ENCODE measurements at places on chromosomes 12 and 14. TPM values are rescaled to one million over a fixed set of nuclear protein-coding genes. Genes with fewer than 3 reads are reported as not detected.

SAMD15 gene
- total RNA-seq: 0.41 TPM

DNA sequence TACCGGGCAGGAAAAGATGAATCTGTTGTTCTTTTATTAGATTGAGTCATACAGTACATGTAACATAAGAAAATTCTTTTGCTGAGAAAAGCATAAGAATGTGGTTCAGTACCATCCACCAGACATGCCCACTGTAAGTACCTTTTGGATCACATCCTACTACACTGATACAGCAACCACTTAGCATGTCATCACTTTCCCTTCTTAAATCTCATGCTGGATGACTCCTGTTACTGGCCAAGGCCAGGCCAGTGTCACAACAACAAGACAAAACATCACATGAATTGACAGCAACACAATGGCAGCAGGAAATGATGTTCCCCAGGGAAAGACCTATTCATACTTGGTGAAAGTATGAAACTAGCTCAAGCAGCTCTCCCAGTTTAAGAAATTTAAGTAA is 46.4 kb downstream of the STXBP6 start:
- DNase-seq: no peak
- no peaks in the 10 kb centered on the region for H3K27me3 ChIP-seq
- no peak overlapping the region for H3K4me3 ChIP-seq

- no peak for DNase-seq
- H3K27ac ChIP-seq: no peak overlapping the region
- peaks cover 3% of the 10 kb centered on the region for H3K4me1 ChIP-seq
- no peaks in the 10 kb centered on the region for H3K27me3 ChIP-seq
- no peak overlapping the region for H3K4me3 ChIP-seq
These were observed 243.6 kb downstream of the KIF21A start for GRCh38 chr12:39199351-39199750.

CLEC4C gene
- total RNA-seq: not detected

RNASE12 gene
- total RNA-seq: not detected

SERPINA9 gene
- total RNA-seq: not detected

GRCh38 chr12:118044075-118044474 is 16.9 kb downstream of the WSB2 start:
- no peaks in the 10 kb centered on the region for H3K36me3 ChIP-seq
- H3K4me1 ChIP-seq: no peaks in the 10 kb centered on the region
- no peak for DNase-seq
- no peaks in the 10 kb centered on the region for H3K27me3 ChIP-seq

HOXC12 gene
- not detected for total RNA-seq

- H3K27ac ChIP-seq: no peak overlapping the region
- H3K36me3 ChIP-seq: no peaks in the 10 kb centered on the region
- H3K4me3 ChIP-seq: no peak overlapping the region
- H3K4me1 ChIP-seq: no peaks in the 10 kb centered on the region
- DNase-seq: no peak
These were observed 91.4 kb downstream of the VRK1 start for GRCh38 chr14:96888593-96888992.

ERH gene
- total RNA-seq: 48.3 TPM

- no peaks in the 10 kb centered on the region for H3K27me3 ChIP-seq
- H3K4me3 ChIP-seq: no peak overlapping the region
- H3K36me3 ChIP-seq: no peaks in the 10 kb centered on the region
- no peak overlapping the region for H3K27ac ChIP-seq
- peaks cover 11% of the 10 kb centered on the region for H3K4me1 ChIP-seq
- DNase-seq: no peak
These were observed 57.0 kb upstream of the FOXN3 start for GRCh38 chr14:89473989-89474388.

DNA sequence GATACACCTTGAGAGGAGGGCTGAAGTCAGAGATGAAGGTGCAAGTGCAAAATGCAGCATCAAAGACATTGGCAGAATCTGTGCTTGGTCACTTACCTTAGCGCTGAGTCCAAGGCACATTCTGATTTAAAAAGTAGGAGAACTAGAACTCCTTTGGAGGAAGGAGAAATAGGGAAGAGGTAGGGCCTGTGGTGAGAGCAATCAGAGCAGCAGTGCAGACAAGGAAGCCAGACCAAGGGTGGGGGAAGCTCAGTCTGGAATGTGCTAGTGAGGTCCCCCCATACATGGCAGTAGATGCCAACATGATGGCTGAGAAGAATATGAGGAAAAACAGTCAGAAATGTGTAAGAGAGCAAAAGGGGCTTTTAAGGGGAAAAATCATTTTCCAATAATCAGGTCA is 206.5 kb downstream of the SSPN start:
- H3K36me3 ChIP-seq: no peaks in the 10 kb centered on the region
- no peak overlapping the region for H3K27ac ChIP-seq
- no peaks in the 10 kb centered on the region for H3K4me1 ChIP-seq
- no peak for DNase-seq

DNA sequence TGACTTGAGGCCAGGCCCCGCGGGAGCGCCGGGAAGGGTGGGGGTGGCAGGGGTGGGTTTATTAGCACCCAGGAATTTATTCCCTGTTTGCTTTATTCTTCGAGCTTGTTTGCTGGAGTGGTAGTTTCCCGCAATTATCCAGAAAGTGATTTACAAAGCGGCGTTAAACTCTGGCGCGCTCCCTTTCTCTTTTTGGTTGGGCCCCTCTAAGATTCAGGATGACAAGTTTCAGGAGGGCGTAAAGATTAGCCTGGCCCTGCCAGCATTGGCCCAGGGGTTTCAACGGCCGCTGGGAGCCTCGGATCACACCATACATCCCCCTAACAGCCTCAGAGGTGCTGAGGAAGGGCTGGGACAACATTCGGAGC is 444 bp upstream of the NKX2-8 start:
- DNase-seq: no peak
- peaks cover 23% of the 10 kb centered on the region for H3K4me1 ChIP-seq
- H3K27me3 ChIP-seq: peaks cover 100% of the 10 kb centered on the region
- H3K36me3 ChIP-seq: no peaks in the 10 kb centered on the region
- no peak overlapping the region for H3K27ac ChIP-seq

DNA sequence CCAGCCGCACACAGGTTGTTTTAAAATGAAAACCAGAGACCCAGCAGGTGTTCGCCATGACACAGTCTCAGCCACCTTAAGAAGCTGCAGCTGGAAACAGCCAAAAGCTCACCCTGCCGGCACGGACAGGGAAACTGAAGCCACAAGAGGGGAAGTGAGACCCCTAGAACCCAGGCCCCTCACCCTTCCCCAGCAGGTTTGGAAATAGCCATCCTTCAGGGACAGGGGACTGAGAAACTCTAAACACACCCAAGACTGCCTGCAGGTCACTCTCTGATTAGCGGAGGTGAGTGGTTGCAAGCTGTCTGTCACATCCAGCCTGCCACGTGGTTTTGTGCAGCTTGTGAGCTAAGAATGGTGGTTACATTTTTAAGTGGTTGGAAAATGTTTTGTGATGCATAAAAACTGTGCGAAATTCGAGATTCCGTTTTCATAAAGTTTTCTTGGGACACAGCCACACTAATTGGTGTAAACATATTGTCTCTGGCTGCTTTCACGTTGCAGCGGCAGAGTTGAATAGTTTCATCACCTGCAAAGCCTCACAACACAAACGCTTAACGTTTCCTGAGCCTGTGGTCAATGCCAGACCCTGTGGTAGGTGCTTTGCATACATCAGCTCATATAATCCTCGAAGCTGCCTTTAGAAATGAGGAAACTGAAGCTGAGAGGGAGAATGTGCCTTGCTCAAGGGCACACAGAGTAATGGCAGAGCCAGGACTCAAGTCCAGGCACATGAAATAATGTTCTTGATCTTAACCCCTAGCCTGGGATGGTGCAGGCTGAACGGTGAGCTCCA is 1.7 kb upstream of the SELPLG start:
- no peaks in the 10 kb centered on the region for H3K36me3 ChIP-seq
- DNase-seq: peak; percentile 71
- H3K4me3 ChIP-seq: no peak overlapping the region
- H3K27me3 ChIP-seq: no peaks in the 10 kb centered on the region

DNA sequence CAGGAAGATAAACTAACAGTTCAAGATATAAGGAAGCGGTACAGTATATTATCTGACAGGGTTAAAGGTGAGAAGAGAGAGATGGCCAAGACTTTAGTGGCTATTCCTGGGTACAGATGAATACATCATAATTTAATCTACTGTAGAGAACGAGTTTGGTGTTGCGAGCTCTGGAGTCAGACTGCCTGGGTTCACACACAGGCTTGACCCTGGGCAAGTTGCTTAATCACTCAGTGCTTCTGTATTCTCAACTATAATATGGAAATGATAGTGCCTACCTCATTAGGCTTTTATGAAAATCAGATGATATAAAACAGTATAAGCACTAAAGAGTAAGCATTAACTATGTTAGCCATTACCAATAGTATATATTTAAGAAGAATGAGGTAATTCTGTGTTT is 3.5 kb downstream of the PPM1H start:
- H3K4me1 ChIP-seq: peaks cover 8% of the 10 kb centered on the region
- no peak overlapping the region for H3K4me3 ChIP-seq
- DNase-seq: no peak

SLC8B1 gene
- 256 TPM for total RNA-seq

GRCh38 chr12:78732481-78732880 is 132.1 kb upstream of the SYT1 start:
- H3K27ac ChIP-seq: no peak overlapping the region
- no peak for DNase-seq
- H3K4me1 ChIP-seq: no peaks in the 10 kb centered on the region

DNA sequence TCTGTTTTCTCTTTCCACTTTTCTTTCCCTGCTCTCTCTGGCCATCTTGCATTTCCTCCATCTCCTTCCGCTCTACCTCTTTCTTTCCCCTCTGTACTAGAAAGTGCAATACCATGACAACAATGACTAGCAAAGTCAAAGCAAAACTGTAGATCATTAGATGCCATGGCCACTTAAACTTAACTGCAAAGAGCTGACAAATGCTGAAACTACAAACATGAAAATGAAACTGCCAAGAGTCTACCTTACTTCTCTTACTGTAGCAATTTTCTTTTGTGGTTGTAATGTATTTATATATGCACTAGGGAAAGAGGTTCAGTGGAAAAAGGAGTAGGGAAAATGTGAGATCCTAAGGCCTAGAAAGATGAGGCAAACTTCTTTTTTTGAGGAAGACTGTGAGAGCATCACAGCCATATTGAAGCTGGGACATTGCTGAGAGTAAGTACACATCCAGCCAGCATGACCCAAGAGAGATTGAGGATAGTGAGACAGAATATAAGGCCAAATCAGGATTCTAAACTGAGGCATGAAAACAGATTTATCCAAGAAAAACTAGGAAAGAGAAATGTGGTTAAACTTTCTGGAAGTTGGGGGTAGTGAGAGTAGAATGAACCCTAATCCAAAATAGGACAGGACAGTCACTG is 276.6 kb upstream of the NAV3 start:
- H3K4me1 ChIP-seq: no peaks in the 10 kb centered on the region
- DNase-seq: no peak
- H3K27me3 ChIP-seq: no peaks in the 10 kb centered on the region
- no peak overlapping the region for H3K4me3 ChIP-seq

DNA sequence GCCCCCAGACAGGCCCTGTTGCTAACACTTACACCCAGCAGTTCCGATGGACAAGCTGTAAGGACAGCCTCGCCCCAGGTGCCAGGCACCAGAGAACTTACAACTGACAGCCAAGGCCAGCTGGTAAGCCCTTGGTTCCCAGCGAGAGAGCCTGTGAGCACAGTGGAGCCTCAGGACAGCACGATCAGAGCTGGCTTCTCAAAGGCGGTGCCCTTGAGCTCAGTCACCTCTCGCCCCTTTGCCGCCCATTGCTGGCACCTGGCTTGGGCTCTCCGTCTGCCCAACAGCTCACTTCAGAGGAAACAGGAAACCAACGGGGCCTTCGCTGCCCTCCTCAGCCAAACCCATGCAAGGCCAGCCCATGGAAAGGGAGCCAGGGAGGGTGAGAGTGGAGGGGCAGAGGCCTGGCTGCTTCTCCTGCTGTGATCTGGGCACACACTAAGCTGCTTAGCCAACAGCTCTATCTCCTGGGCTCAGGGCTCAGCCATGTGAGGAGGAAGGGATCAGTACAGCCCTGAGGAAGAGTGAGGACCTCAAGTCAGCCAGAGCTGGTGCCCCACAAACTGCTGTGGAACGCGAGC is 98.5 kb downstream of the SINHCAF start:
- H3K36me3 ChIP-seq: no peaks in the 10 kb centered on the region

DNA sequence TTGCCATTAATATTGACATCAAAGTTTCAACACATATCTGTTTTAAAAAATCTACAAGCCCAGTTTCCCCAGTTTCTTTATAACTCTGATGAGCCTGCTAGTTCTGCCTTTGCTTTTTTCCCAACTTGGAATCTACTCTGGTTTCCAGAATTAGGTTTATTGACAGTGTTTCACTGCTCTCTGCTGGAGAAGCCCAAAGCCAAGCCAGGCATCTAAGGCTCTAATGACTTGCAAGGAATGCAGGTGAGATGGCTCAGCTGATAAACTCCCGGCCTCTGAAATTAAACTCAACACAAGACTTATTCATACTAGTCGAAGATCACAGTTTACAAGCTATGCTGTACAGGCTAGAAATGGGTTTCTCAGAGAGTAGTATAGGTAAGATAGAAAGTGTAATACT is 54.3 kb downstream of the HMGA2 start:
- H3K4me3 ChIP-seq: no peak overlapping the region
- H3K36me3 ChIP-seq: no peaks in the 10 kb centered on the region
- no peak overlapping the region for H3K27ac ChIP-seq

GRCh38 chr12:102421802-102422583 is 58.4 kb downstream of the IGF1 start:
- no peaks in the 10 kb centered on the region for H3K4me1 ChIP-seq
- H3K36me3 ChIP-seq: no peaks in the 10 kb centered on the region
- no peak overlapping the region for H3K4me3 ChIP-seq
- H3K27ac ChIP-seq: no peak overlapping the region
- H3K27me3 ChIP-seq: no peaks in the 10 kb centered on the region

DNA sequence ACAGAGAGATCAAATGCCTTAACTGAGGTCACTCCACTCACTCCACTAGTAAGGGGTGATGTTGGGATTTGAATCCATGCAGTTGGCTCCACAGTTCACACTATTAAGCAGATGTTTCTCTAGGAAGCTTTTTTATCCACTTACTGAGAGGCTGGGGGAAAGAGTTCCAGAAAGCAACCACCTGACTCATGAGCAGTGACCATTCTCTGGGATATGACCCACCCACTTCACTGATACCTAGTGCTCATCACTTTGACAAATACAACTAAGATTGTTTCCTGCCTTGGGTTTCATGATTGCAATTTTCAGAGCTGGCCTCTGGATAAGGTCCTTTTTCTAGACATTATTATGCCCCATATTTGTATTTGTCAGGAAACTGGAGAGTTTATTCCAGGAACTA is 152.1 kb upstream of the PLEKHG7 start:
- no peak overlapping the region for H3K27ac ChIP-seq
- no peaks in the 10 kb centered on the region for H3K27me3 ChIP-seq
- H3K4me1 ChIP-seq: peaks cover 25% of the 10 kb centered on the region
- DNase-seq: no peak
- H3K36me3 ChIP-seq: no peaks in the 10 kb centered on the region

- no peaks in the 10 kb centered on the region for H3K27me3 ChIP-seq
- H3K4me3 ChIP-seq: no peak overlapping the region
- no peaks in the 10 kb centered on the region for H3K4me1 ChIP-seq
- H3K36me3 ChIP-seq: no peaks in the 10 kb centered on the region
- no peak for DNase-seq
These were observed 7.1 kb downstream of the IFNG-AS1 start for GRCh38 chr12:67996347-67996746.

Data from transverse colon (tissue), 4 donors.